ENCODE measurements at places on chromosomes 3 and 15.

DNA sequence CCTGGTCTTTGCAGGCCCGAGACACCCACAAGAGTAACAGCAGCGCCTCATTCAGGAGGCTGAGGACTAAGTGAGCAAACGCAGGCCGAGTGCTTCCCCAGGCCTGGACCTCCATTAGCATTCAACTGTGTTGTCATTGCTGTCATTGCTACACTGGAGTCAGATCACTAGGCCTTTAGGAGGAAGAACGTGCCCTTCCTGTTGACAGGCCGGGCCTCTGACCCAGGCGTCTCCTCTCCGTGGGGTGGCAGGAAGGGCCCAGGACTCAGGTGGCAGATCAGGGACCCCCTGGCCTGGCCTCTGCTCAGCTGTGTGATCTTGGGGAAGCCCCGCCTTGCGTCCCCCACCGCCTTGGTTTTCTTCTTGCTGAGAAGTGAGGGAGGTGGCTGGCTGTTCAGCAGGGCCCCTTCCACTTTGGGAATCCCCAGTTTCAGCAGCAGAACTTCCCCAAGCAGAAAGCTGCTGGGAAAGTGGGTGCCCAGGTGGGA is 19.1 kb downstream of the ZDHHC19 start:
- DNase-seq, result no peak

DNA sequence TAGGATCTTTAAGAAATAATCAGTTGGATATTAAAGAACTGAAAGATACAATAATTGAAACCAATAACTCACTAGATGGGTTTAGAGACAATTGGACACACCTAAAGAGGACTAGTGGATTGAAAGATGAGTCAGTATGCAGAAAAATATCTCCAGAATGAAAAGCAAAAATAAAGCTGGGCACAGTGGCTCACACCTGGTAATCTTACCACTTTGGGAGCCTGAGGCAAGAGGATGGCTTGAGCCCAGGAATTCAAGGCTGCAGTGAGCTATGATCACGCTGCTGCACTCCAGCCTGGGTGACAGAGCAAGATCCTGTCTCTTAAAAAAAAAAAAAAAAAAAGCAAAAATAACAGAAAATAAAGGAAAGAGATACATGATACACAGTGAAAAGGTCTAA is 37.4 kb upstream of the CCDC174 start:
- no peak for DNase-seq

GRCh38 chr3:170506556-170506955 is 79.3 kb downstream of the SLC7A14 start:
- DNase-seq, result peak; percentile 56

- DNase-seq, result peak; percentile 24
Observed at GRCh38 chr15:57090496-57090859, 172.0 kb downstream of the TCF12 start.

DNA sequence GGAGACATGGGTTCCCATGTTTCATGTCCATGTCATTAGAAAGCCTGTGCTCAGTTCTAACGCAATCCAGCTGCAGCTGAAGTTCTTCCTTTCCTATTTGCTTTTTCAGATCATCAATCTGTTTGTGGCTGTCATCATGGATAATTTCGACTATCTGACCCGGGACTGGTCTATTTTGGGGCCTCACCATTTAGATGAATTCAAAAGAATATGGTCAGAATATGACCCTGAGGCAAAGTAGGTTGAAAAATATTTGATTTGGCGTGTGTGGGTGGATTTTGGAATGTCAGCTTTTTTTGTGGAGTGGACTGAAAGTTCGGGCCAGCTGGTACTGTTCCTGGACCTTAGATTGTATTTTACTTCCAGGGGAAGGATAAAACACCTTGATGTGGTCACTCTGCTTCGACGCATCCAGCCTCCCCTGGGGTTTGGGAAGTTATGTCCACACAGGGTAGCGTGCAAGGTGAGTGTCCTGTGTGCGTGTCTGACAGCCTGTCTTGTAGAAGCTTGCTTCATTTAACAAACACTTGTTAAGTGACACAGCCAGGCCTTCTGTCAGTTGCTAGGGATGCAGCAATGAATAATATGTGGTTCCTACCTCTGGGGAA is 69.6 kb downstream of the CHDH start:
- DNase-seq, result peak; percentile 63

DNA sequence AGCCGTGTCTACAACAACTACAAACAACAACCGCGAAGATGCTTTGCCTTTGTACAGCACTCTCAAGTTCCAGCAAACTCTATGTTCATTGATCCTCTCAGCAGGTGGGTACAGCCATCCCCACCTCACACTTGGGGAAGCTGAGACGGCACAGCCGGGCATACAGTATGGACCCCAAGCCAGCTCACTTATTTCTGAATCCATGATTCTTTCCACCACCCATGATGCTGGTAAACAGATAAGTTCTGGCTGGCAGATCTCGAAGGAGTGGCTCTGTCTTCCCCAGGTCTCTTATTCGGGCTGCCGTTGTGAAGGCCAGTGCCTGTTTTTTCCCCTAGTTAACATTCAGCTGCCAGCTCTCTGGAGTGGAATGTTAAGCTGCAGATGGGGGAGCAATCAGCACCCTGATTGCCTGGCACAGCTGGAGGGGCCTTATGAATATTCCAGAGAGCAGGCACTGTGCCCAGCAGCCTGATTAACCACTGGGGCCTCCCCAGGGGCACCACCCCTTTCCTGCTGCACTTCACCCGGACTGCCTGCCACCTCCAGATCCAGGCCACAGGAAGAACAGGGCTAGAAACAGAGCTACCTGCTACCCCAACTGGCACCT is 73.2 kb downstream of the CORO2B start:
- DNase-seq, result no peak

GRCh38 chr3:115671761-115672455 is 48.6 kb downstream of the GAP43 start:
- no peak for DNase-seq

DNA sequence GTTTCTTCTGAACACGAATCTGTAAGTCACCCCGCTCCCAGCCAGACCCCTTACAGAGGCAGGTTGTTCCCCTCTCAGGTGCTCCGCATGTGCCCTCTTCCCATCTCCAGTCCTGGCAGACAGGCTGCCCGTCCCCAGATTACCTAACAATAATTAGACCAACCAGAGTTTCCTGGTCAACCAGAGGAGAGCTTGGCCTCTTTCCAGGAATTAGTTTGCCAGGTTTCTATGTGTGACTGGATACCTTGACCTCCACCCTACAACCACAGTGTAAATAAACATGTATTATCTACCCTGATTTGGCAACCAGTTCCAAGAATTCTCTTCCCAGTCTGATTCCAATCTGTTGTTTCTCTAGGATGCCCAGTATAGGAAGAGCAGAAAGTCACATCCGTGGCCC is 178.0 kb upstream of the UMPS start:
- DNase-seq, result no peak

GRCh38 chr15:98233873-98234272 is 273.4 kb downstream of the ARRDC4 start:
- DNase-seq, result no peak

DNA sequence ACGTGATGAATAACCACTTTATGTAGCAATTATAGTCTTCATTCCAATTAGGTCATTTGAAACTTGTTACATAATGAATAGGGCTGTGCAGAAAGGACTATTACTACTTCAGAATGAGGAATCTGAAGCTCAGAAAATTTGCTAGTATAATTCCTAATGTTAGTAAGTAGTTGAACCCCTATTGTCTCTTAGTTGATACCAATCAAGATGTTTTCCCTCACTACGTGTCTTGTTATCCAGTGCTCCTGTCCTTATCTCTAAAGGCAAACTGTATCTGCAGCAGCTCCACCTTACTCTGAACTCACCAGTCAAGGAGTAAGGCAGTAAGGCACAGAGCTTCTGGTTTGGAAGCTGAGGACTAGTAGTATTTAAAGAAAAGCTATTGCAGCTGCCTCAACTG is 32.0 kb downstream of the RAB11A start:
- no peak for DNase-seq

GRCh38 chr15:64870353-64870752 is 28.6 kb downstream of the PLEKHO2 start:
- DNase-seq, result no peak

DNA sequence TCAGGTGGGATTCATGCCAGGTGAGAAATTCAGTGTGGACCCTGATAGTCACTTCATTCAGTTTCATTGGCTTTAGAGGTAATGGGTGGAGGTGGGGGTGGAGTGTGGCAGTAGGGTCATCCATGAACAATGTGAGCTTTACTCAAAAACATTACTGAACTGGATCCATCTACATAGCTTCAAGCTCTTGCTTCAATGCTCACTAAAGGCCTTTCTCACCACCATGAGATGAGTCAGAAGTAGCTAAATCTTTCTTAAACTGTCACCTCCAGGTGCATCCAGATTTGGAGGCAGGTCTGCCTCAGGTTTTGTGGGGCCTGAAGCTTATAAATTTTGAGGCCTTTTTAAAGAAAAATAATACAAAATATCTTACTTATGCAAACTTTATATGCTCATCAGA is 363.6 kb downstream of the CHST2 start:
- DNase-seq, result peak; percentile 2

DNA sequence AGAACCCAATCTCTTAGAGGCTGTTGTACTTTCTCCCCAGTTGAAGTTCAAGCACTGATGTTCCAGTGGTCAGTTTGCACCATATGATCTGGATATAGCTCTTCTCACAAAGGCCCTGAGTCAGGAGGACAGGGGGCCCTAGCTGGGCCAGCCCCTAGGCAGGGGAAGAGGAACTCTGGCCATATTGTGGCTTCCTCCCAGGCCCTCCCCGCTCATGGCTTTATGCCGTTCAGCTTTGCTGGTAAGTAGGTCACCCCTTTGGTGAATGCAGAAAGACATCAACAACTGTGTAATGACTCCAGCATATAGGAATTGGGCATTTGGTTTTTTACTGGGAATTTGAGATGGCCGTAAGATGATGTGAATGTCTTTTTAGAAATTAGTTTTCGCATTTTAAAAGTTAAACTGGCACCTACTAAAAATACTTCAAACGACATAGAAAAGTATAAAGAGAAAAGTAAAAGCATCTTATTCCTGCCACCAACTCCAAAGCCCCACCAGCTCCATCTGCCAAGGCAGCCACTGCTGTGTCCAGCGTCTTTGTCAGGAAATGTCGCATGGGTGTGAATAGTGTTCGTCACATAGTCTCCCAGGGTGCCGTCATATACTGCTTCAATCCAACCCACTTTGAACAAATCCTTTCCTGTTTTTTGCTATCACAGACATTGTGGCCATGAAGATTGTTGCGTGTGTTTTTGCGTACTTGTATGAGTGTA is 25.3 kb downstream of the CCR9 start:
- DNase-seq, result no peak

GRCh38 chr3:172752651-172753050 is 2.1 kb downstream of the ECT2 start:
- no peak for DNase-seq

GRCh38 chr3:134074790-134075567 is 45.3 kb upstream of the SLCO2A1 start:
- DNase-seq, result no peak

GRCh38 chr3:23767546-23767945 is 38.2 kb upstream of the UBE2E1 start:
- no peak for DNase-seq

DNA sequence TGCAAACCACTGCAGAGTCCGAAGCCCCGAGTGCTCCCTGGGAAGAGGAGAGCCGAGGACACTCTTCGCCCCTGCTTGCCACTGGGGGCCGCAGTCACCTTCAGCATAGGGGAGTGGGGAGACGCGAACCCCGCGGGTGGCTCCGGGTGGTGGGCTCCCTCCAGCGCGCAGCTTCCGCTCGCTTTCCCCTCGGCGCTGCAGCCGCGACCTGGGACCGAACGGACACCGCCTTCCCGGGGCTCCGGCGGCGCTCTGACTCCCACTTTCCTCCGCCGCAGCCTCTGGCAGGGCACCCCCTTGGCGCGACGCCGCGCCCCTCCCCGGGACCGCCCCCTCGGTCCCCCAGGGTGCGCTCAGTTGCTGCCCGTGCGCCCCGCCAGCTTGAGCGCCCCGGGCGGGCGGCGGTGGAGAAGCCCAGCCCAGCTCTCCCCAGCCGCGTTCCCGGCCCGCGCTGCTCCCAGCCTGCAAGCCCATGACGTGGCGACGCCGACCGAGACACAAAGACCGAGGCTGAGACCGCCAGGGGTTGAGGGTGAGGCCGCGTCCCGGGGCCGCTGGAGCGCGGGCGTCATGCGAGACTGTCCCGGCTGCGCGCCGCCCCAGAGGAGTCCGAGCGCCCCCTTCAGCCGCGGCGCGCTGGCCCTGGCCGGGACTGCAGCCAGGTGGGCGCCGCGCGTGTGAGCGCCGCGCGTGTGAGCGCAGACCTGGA is at the start of gene MINAR1:
TSS of gene MINAR1 (plus strand) at position 701 of the 709 bp plus-strand sequence. CDS start 23,812 bp downstream, outside the sequence.
- DNase-seq, result peak; percentile 79

DNA sequence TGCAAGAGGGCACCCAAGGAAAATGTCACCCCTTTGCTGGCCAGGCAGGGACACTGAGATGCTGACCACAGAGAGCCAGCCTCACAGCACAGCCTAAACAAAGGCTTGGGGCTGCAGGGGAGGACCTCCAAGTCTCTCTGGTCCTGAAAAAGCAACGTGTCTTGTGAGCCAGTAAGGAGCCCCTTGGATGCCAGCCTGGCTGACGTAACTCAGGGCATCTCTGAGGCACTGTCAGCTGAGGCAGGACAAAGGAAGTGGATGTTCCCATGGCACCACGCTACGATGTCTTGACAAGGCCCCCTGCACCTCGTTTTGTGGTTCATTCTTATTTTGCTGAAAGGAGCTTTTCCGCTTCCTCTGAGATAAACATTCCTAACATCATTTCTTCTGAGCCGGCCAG is 160.7 kb downstream of the OR4M2 start:
- DNase-seq, result no peak

GRCh38 chr15:29143909-29144635 is 125.5 kb downstream of the NSMCE3 start:
- peak; percentile 89 for DNase-seq

DNA sequence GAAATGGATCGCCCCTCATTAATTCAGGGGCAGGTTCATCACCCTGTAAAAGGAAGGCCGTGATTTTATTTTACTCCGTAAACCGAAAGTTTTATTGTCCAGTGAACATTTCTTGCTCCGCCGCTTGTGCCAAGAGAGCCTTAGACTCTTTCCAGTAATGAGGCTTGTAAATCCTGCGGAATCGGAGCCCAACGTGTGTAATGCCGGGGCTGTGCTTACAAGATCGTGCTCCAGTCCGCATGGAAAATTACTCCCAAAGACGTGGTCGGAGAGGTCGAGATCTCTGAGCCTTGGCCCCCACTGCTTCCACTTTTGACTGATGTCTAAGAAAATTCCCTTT is 649 bp upstream of the PLOD2 start:
- DNase-seq, result no peak

- peak; percentile 83 for DNase-seq
Observed at GRCh38 chr15:36501063-36501678, 78.3 kb upstream of the CDIN1 start.

GRCh38 chr3:32577581-32578556 is 7.2 kb upstream of the DYNC1LI1 start:
- peak; percentile 42 for DNase-seq

GRCh38 chr15:74129586-74130154 is 716 bp upstream of the ISLR2 start:
- no peak for DNase-seq
